ENCODE measurements at places on chromosomes 13 and 19. TPM values are rescaled to one million over a fixed set of nuclear protein-coding genes. Genes with fewer than 3 reads are reported as not detected.
A peak's percentile ranks its signal among the peaks of the same experiment; 100 is the strongest.

- no peaks in the 10 kb centered on the region for H3K27me3 ChIP-seq
- H3K4me1 ChIP-seq, result peaks cover 23% of the 10 kb centered on the region
- no peaks in the 10 kb centered on the region for H3K36me3 ChIP-seq
- H3K4me3 ChIP-seq, result no peak within 1 kb of the TSS
Measured at GRCh38 chr19:35704218-35704617, at the start of gene ZBTB32. ZBTB32 (plus strand) TSS chr19:35704558; CDS start chr19:35714627, 10,069 bp downstream.

GRCh38 chr13:50422181-50423148 lies 407.2 kb downstream of the KCNRG start:
- no peak for DNase-seq
- H3K27ac ChIP-seq, result no peak overlapping the region
- H3K36me3 ChIP-seq, result no peaks in the 10 kb centered on the region
- peaks cover 10% of the 10 kb centered on the region for H3K4me1 ChIP-seq
- no peak overlapping the region for H3K4me3 ChIP-seq
- no peaks in the 10 kb centered on the region for H3K27me3 ChIP-seq

DNA sequence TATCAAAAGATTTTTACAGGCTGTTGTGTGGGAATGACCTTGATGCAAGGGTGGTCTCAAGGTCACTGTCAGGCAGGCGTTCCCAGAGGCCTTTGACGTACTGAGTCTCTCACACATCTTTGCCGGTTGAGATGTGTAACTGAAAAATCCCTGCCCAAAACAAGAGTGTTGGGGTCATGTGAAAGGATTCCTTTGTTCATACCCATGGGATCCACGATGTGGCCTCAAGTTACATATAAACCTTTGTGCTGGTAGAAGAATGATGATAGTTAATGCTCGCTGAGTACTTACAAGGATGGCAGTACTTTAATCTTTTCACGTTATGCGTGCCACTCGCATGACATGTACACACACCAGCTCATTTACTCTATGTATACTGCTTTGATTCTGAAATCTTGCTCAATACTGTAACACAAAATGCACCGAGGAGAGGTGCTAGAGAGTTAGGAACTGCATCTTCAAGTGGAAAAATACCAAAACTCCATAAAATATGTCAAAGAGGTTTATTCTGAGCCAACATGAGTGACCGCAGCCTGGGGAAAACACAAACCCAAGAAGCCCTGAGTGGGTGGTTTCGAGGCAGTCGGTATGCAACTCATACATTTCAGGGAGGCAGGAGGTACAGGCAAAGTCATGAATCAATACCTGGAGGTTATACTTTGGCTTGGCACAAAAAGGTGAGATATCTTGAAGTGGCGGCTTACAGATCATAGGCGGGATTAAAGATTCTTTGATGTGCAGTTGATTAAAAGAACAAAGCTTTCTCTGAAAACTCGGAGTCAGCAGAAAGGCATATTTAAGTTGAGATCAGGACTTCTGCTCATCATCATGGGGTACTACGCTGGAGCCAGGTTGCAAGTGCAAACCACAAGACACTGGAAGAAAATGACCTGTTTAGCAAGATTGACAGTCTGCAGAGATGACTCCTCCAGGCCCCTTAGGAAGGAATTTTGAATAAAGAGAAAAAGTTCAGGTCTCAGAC lies 87.4 kb upstream of the ARHGEF7 start:
- DNase-seq, result peak; percentile 6
- no peaks in the 10 kb centered on the region for H3K36me3 ChIP-seq
- no peaks in the 10 kb centered on the region for H3K4me1 ChIP-seq

DNA sequence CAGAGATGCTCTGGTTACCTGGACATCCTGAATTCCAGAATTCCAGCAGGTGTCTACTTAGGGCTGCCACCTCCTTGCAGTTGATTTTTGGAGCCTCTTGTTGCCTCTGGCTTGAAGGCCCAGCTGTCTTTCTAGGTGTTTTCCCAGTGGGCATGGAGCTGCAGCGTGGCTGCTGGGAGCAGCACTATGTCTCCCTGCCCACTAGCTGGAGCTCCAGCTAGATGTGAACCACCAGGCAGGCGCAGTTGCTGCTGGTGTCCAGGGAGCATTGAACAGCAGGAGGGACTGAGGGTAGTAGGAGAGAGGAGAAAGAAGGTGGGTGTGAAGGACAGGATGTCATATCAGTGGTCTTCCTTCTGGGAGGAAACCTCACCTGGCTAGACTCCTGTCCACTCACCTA lies 9.9 kb upstream of the SELENOW start:
- no peaks in the 10 kb centered on the region for H3K36me3 ChIP-seq
- H3K4me1 ChIP-seq, result peaks cover 39% of the 10 kb centered on the region
- no peak overlapping the region for H3K4me3 ChIP-seq
- DNase-seq, result no peak
- no peak overlapping the region for H3K27ac ChIP-seq

DNA sequence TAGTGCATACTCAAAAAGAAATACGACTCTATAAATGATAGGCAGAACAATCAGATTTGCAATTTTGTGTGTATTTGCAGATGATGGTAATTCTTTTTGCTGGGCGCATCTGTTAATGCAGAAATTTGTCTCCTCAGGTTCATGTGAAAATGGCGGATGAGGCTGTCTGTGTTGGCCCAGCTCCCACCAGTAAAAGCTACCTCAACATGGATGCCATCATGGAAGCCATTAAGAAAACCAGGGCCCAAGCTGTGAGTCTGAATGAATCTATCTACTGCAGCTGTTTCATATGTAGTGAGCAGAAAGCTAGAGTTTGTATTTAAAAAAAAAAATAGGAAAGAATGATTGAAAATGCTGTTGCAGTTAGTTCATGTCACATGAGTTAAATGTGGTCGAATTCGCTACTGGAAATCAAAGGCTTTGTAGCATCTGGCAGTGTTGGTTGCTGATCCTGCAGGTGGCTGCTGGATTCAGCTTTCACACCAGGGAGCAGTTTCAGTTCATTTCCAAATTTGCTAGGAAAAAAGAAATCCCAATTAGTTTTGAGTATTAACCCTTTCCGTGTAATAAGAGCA lies 66.0 kb downstream of the PCCA start:
- H3K4me1 ChIP-seq, result no peaks in the 10 kb centered on the region
- peaks cover 17% of the 10 kb centered on the region for H3K36me3 ChIP-seq
- H3K4me3 ChIP-seq, result no peak overlapping the region
- no peak overlapping the region for H3K27ac ChIP-seq
- no peak for DNase-seq

DNA sequence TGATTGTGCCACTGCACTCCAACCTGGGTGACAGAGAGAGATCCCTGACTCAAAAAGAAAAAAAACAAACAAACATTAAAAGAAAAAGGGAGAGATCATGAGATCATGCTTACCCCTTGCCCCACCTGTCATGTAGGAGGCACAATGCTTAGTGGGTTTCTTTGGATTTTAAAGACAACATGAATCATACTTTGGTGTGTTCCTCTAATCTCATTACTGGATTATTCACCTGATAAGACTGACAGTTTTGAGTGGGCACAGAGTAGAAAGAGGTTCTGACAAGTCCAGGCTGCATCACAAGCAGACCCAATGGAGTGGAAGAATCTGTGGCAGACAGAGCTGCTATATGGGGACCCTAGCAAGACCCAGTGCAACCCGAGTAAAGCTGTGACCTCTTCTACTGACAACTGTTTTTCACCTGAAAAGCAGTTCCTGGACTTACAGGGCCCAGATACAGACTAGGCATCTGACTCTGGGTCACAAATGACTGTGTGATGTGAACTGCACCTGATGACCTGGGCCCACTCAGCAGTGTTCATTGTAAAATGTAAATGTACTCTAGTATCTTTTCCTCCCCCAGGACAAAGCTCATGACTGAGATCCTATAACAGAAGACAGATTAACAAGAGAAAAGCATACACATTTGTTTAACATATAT lies 28.9 kb upstream of the USP12 start:
- H3K4me1 ChIP-seq, result no peaks in the 10 kb centered on the region
- H3K27me3 ChIP-seq, result peaks cover 1% of the 10 kb centered on the region
- H3K36me3 ChIP-seq, result no peaks in the 10 kb centered on the region
- H3K27ac ChIP-seq, result no peak overlapping the region

DNA sequence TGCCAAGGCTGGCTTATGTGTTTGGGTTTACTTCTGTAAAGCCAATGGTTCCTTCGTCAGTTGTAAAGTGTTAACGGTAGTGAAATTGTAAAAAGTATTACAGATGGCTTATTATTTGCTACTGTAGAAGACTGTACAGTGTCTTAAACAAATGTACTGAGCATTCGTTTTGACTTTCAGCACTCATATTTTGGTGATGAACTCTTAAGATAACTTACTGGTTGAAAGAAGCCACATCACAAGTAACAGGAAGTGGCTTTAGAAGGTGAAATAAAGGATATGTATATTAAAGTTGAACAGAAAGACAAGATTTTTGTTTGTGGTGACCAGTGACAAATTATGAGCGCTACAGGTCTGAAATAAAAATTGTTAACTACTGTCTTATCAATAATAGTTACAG lies 64.2 kb downstream of the URI1 start:
- no peak for DNase-seq
- peaks cover 5% of the 10 kb centered on the region for H3K4me1 ChIP-seq
- H3K27me3 ChIP-seq, result no peaks in the 10 kb centered on the region
- no peak overlapping the region for H3K4me3 ChIP-seq
- H3K27ac ChIP-seq, result no peak overlapping the region

DNA sequence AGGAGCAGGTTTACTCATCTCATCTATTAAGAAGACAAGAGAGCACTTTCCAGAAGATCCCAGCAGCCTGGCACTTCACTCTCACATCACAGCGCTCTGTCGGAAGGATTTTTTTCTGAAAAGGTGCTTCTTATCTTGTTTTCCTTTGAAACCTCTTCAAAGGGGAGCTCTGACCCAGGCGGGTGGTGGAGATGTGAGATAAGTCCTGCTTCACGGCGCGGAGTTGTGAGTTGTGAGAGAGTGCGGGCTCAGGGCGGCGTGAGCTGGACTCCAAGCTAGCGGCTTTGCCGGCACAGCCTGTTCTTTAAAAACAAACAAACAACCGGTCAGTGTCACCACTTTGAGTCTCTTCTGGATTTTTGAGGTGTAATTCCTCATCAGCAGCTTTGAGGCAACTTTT lies 169.0 kb upstream of the ARGLU1 start:
- no peak overlapping the region for H3K4me3 ChIP-seq
- no peaks in the 10 kb centered on the region for H3K4me1 ChIP-seq
- no peak for DNase-seq

DNA sequence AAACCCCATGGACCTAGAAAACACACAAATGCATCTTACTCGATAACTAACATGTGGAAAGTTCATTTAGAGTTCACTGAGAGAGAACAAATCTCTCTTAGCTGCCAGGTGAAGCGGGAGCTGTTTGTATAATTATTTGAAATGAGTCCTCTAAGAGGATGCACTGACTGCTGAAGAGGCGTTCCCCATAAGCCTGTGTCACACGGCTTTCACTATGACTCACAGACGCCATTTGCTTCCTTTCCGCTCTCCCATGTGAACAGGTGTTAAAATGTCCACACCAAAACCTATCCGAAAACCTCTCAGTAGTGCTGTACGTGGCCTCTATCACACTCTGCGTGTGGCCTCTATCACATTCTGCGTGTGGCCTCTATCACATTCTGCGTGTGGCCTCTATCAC lies 101.8 kb downstream of the SOX1 start:
- no peaks in the 10 kb centered on the region for H3K36me3 ChIP-seq
- H3K27me3 ChIP-seq, result peaks cover 41% of the 10 kb centered on the region
- no peak overlapping the region for H3K27ac ChIP-seq
- no peaks in the 10 kb centered on the region for H3K4me1 ChIP-seq

DNA sequence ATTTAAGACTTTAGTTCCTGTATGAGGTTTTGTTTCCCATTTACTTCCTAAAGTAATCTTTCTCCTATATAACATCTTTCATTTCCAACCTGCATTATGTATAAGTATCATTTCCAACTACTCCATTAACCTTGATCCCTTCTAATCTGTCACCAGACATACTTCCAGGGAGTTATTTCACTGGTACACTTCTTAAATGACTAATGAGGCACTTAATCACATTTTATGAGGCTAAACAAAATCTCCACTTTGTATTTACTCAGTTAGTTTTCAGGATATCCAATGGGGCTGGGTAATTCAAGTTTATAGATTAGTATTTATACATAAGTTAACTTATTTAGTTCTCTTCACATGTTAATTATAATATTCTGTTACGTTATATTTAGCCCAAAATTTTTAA lies 634.7 kb downstream of the PCDH17 start:
- H3K27ac ChIP-seq, result no peak overlapping the region
- no peak for DNase-seq
- H3K27me3 ChIP-seq, result no peaks in the 10 kb centered on the region
- no peaks in the 10 kb centered on the region for H3K4me1 ChIP-seq
- H3K36me3 ChIP-seq, result no peaks in the 10 kb centered on the region

- peaks cover 32% of the 10 kb centered on the region for H3K4me1 ChIP-seq
- no peak overlapping the region for H3K27ac ChIP-seq
- DNase-seq, result no peak
- H3K4me3 ChIP-seq, result no peak overlapping the region
- H3K27me3 ChIP-seq, result 0 out of 2 replicates have a peak, but pooled peaks cover 1% of the 10 kb centered on the region
Measured at GRCh38 chr13:21074546-21074945, 13.2 kb upstream of the LATS2 start.

GRCh38 chr13:43937839-43938238 lies 58.1 kb downstream of the LACC1 start:
- H3K27ac ChIP-seq, result no peak overlapping the region
- DNase-seq, result no peak
- H3K4me3 ChIP-seq, result no peak overlapping the region
- H3K36me3 ChIP-seq, result no peaks in the 10 kb centered on the region

DNA sequence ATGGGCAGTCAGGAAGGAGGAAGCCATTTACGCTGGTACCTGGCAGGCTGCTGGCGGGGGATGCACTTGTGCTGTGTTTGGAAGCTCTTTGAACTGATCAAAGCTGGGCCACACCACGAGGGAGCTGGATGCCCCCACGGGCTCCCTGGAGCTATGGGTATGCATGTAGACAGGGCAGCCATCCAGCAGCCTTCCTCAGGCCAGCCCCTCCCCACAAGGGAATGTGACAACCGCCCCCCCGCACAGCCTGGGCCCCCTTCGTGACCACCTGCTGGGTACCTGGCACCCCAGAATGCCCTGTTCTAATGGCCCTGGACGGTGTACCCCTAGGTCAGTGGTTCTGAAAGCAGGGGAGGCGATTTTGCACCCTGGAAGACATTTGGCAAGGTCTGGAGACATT lies 42.5 kb upstream of the C19orf12 start:
- no peak overlapping the region for H3K27ac ChIP-seq
- H3K4me1 ChIP-seq, result no peaks in the 10 kb centered on the region
- no peak overlapping the region for H3K4me3 ChIP-seq
- no peaks in the 10 kb centered on the region for H3K36me3 ChIP-seq
- no peak for DNase-seq
- peaks cover 18% of the 10 kb centered on the region for H3K27me3 ChIP-seq

- H3K27ac ChIP-seq, result no peak overlapping the region
- peak; percentile 28 for DNase-seq
- H3K36me3 ChIP-seq, result peaks cover 18% of the 10 kb centered on the region
- H3K27me3 ChIP-seq, result no peaks in the 10 kb centered on the region
Measured at GRCh38 chr13:39676315-39676876, 20.9 kb downstream of the COG6 start.

GRCh38 chr19:28330831-28331230 lies 882.1 kb downstream of the UQCRFS1 start:
- no peak overlapping the region for H3K27ac ChIP-seq
- no peaks in the 10 kb centered on the region for H3K27me3 ChIP-seq
- no peaks in the 10 kb centered on the region for H3K36me3 ChIP-seq
- H3K4me3 ChIP-seq, result no peak overlapping the region
- no peak for DNase-seq

ATXN8OS gene
- not detected for total RNA-seq

ADGRE3 gene
- total RNA-seq, result not detected

NLRP4 gene
- total RNA-seq, result not detected

MTRF1 gene
- 24.0 TPM for total RNA-seq

LGALS14 gene
- total RNA-seq, result not detected

All from HepG2 (cell line).